Fibroblast of upper back skin (primary cell): ENCODE measurements at places on chromosomes 7 and 10.

DNA sequence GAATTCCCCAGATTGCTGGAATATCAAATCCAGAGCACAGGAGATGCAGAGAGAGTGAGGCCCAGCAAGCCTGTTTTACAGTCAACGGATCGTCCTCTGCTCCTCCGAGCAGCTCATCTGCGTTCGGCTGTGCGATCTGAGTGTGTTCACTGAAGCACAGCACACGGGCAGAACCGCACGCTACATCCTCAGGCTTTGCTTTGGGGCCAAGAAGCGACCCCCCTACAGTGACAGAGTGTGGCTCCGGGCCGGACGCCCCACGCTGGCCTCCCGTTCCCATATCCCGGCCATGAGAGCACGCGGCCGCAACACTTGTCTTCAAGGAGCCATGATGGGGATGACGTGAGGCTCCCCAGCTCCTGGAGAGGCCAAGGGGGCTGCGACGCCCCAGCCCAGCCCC lies 431.4 kb downstream of the DNAJB6 start:
- DNase-seq: no peak

GRCh38 chr10:97928897-97929296 lies 79.3 kb downstream of the GOLGA7B start:
- DNase-seq: no peak

- no peak for DNase-seq
Measured at GRCh38 chr7:97851683-97852082, 20.5 kb downstream of the ASNS start.

DNA sequence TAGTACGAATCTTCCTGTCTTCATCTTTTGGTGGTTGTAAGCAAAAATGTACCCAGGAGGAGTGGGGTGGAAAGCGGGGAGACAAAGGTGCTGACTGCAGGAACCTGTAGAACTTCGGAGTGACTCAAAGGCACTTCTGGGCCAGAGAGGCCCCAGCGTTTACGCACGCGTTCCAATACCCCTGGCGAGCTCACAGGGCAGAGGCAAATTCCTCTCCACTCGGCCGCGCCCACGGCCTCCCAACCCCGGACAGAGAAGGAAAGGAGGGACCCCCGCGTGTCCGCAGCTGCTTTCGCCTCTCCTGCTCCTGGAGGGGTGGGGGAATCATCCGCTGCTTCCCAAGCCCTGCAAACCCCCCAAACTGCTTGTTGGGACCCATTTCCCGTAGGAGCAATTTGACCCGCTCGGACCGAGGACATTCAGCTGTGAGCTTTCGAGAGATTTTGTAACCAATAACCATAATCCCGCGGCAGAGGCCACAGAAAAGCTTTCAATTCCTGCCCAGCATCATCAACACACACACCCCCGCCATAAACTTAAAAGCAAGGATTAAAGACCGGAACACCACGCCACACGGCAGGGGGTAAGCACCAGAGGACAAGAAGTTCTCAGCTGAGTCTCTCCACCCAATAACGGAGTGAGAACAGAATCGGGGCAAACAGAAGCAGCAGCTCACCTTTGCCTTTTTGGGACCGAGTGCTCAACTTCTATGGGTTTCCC lies 2.3 kb downstream of the IGF2BP3 start:
- DNase-seq: peak; percentile 45

- no peak for DNase-seq
Measured at GRCh38 chr10:78209970-78210369, 176.3 kb downstream of the RPS24 start.

DNA sequence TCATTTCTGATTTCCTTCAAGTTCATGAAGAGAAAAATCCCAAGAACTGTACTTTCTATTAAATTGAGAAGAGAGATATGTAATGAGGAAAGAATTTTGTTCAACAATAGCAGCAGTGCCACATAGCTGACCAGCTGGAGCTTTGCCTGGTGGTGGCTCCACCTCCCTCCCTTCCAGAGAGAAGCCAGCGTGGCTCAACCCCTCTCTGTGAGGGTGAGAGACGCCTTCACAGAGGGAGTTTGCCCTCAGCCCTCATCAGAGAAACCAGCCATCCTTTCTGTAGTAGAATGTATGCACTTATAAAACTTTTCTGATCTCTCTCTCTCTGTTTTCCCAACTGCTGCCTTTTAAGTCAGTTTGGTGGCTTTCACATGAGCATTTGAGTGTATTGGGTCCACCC lies 20.5 kb upstream of the COL1A2 start:
- DNase-seq: peak; percentile 98

- DNase-seq: no peak
Measured at GRCh38 chr10:108014902-108015177, 850.3 kb upstream of the SORCS1 start.

DNA sequence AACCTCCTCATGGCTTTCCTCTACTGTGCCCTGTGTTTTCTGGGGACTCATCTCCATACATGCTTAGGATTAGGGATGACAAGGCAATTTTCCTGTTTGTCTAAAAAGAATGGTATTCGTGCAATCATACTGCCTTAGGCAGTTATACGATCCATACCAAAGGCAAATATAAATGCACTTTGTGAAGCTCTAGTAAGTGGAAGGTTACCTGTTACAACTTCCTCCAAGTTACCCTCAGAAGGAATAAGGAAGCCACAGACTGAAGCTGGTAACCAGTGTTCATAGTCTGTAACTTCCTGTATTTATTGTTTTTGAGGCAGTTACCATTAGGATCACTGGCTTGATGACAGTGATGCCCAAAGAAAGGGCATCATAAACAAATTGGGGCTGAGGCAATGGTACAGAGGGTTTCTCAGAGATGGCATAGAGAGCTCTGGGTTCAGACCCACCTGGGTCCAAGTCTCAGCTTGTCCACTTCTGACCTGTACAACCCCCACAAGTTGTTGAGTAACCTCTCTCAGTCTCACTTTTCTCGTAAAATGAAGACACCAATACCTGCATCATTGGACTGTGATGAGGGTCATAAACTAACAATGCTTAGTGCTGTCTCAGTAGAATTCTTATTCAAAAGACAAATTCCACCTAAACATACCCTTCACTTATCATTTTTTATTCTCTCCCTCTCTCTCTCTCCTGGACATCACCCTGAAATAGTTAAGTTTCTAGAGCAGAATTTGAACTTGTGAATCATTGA lies 138.2 kb downstream of the ELMO1 start:
- no peak for DNase-seq

GRCh38 chr7:47542051-47542450 lies 39.9 kb downstream of the TNS3 start:
- DNase-seq: no peak

- DNase-seq: peak; percentile 28
Measured at GRCh38 chr10:71285180-71285545, 33.9 kb upstream of the SLC29A3 start.

DNA sequence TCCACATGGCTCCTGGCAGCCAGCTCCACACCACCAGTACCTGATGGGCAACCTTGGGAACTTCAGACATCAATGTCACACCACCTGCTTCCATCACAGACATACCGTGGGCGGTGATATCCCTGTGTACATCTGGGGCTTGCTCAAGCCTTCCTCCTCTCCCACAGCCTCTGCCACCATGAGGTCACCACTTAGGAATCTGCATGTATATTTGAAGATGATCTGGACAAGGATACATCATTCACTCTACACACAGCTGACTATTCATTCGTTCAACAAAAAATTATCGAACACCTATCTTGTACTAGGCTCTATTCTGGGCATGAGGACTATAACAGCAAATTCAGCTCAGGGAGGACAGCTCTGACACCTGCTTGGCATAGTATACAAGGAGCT lies 6.8 kb downstream of the DLG5 start:
- peak; percentile 80 for DNase-seq

GRCh38 chr7:143503261-143503660 lies 25.6 kb downstream of the TAS2R41 start:
- no peak for DNase-seq

DNA sequence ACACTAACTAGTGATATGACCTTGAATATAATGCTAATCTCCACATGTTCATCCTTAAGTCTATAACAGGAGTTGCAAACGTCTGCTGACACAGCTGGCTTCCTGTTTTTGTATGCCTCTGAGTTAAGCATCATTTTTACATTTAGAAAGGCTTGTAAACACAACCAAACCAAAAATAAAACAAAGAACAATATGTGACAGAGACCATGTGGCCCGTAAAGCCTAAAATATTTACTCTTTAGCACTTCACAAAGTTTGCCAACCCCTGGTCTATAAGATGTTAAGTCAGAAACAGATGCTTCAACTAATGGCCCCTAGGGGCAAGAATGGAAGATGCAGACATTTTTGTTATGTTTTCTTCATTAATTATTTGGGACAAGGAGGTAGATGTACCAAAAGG lies 109.3 kb downstream of the CPEB3 start:
- DNase-seq: no peak

DNA sequence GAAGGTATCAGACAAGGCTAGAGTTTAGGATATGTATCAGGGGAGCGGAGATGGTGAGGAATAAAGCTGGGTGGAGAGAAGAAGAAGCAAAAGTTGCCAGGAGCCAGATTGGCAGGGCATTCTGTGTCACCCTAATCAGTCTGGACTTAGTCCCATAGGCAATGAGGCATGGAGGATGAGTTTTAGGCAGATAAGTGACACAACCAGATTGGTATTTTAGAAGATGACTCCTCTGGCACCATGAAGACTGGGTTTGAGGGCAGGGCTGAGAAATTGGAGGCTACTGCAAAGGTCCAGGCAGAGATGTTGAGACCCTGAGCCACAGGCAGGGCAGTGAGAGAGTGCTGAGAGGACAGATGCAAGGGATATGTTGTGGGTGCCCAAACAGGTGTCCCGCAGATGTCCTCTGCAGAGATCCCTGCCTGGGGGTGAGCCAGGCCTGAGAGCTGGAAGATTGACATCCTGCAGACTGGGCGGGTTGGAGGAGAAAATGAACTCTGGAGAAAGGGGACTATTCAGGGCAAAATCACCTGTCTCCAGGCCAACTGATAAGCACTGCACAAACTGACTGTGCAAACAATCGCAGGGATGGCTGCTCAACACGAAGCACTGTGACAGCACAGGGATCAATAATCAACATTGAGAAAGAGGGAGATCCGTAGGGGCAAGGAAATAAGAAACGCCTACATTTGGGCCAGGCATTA lies 11.9 kb upstream of the HABP2 start:
- DNase-seq: no peak

- no peak for DNase-seq
Measured at GRCh38 chr10:101453318-101453717, 99.4 kb downstream of the BTRC start.
